ENCODE measurements at places on chromosomes 6 and 20. TPM values are rescaled to one million over a fixed set of nuclear protein-coding genes. Genes with fewer than 3 reads are reported as not detected.
A peak's percentile ranks its signal among the peaks of the same experiment; 100 is the strongest.

BPIFB2 gene
- not detected for total RNA-seq

- DNase-seq = peak; percentile 24
These were observed 134.7 kb upstream of the RNF24 start for GRCh38 chr20:4150070-4150441.

PHACTR3 gene
- total RNA-seq = 7.4 TPM

DNA sequence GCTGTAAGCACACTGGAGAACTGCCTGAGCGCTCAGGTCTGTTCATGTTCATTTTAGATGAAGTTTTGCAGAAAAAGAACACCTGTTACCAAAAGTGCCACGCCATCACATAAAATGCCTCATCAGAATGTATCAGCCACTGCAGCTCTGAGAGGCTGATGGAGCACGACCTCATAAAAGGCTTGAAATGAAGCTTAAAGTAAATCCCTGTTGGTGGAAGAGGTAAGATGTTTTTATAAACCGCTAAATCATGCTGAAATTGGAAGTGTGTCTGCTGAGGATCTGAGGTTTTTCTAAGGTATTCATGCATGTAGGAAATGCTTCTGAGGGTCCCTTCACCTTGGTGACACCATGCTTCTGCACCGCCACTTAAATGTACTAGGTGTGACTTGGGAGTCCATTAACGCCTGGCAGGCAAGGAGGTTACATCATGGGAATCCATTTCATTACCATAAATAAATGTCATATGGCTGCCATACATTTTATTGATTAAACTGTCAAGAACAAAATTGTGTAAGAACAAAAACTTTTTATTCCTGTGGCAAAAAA, 363.1 kb upstream of the AGPAT4 start:
- DNase-seq = no peak

DNA sequence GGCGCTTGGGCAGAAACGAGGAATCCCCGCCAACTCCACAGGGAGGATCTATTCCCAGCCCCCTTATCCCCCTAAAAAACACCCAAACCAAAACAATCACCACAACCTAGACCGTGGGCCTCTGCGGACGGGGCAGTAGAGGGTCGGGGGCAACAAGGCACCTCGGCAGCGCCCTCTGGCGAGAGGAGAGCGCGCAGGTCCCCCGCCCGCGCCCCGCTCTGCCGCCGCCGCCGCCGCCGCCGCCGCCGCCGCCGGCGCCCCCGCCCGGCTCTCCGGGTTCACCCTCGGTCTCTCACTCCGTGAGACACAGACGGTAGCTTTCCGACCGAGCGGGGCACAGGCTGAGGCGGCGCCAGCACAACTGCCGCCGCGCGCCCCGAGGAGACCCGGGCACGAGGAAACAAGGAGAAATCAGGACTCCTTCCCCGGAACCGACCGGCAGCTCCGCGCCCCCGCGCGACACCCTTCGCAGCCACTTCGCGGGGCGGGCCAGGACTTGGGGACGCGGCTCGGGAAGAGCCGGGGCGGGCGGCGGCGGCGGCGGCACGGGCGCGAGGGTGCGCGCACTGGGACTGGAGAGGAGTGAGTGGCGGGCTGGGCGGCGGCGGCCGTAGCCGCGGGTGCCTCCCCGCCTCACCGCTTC, at the start of gene SLC35F1:
TSS of gene SLC35F1 (plus strand) at position 307 of the 643 bp plus-strand sequence.
- no peak for DNase-seq

DNA sequence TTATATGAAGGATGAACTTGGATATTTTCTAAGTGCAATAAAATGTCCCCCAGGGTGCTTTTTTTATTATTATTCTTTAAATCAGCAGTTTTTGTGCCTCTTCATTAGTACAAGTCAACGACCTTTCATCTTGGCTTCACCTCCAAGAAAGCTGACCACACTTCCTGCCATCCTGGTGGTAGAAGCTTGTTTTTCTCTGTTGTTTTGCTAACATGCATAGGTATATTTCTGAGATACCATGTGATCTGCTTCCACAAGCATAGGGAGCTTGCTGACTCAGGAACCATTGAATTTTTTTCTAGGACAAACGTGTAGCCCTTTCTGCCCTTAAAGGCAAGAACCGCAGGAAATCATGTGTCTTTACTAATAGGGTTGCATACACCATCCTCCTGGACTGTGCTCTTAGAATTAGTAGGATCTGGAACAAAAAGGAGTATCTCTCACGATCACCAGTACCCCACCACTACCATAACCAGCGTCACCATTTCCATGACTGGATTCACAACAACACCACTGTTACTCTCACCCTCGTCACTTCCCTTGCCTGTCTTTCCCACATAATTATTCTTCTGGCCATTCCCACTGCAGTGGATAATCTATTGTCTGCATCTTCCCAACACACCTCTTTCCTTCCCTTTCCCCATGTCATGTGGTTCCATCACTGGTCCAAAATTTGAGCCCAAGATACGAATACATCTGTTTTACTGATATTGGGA, 207.1 kb downstream of the MAFB start:
- no peak for DNase-seq

GRCh38 chr6:4935975-4936680, 67.7 kb downstream of the RPP40 start:
- DNase-seq = no peak

GRCh38 chr6:75349262-75349984, 64.8 kb upstream of the TMEM30A start:
- no peak for DNase-seq

DNA sequence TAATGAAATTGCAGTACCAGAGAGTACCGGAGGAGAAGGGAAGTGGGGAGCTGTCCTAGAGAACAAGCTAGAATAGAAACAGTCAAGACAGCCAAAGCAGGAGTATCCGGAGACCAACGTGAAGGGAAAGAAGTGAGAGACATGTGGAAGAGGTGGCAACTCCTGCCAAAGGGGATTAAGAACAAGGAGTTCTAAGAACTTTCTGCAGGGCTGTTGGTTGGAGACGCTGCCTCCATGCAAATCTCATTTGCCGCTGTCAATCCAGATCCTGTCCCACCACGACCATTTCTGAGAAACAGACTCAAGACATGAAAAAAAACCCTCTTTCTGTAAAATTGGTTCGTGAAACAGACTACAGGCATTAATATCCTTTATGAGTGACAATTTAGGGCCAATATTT, 595.7 kb downstream of the PTPRT start:
- DNase-seq = no peak

GRCh38 chr6:79084693-79085092, 6.6 kb upstream of the PHIP start:
- DNase-seq = no peak

ANKRD66 gene
- not detected for total RNA-seq

DNA sequence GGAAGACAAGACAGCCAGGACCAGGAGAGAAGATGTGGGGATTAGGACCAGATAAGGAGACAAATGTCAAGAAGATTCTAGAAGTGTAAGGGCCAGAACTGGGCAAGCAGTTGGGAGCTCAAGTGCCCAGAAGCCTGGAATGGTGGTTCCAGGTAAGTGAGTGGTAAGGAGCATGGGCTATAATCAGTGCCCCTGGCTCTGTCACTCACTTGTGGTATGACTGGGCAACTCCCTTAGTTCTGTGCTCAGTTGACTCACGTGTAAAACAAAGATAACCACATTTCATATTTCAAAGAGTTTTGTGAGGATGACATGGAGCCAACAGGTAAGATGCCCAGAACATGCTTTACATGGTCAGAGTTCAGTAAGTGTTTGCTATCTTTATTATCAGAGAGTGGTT, 11.2 kb downstream of the CCDC167 start:
- DNase-seq = no peak

TGM2 gene
- 87.6 TPM for total RNA-seq

- DNase-seq = no peak
These were observed 118.3 kb downstream of the SLX4IP start for GRCh38 chr20:10553326-10553984.

DNA sequence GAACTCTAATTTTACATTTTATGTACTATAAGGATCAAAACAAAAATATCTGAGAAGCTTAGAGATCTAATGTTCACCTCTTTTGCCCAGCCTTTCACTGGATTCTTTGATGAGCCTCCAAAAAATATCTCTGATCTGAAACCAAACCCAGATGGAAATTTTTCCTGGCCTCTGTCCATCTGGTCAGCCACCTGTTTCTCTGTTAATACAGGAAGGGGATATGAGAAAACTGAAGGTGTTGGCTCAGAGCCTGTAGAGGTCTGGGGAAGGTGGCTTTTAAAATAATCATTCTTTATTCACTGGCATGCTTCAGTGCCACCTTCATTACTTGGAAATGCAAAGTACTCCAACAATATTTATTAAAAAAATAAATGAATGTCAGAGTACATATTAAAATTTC, 8.5 kb upstream of the MCM3 start:
- DNase-seq = no peak

DNA sequence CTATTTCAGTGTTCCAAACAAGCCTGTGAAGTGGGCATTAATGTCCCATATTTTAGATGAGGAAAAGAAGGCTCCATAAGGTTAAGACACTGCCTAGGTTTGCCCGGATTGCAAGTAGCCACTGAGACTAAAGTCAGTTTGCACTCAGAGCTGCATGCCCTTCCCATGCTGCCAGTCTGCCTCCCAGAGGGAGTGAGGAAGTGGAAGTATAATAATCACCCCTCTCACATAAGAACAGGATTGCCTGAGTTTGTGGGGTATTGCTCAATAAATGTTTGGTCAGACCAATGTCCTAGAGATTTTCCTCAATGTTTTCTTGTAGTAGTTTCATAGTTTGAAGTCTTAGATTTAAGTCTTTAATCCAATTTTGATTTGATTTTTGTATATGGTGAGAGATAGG, 43.9 kb upstream of the CLIC5 start:
- no peak for DNase-seq

GRCh38 chr20:59987135-59987534, 28.9 kb downstream of the CDH26 start:
- DNase-seq = no peak

- DNase-seq = peak; percentile 91
These were observed 23.7 kb downstream of the HLA-A start for GRCh38 chr6:29965873-29966601.

DNA sequence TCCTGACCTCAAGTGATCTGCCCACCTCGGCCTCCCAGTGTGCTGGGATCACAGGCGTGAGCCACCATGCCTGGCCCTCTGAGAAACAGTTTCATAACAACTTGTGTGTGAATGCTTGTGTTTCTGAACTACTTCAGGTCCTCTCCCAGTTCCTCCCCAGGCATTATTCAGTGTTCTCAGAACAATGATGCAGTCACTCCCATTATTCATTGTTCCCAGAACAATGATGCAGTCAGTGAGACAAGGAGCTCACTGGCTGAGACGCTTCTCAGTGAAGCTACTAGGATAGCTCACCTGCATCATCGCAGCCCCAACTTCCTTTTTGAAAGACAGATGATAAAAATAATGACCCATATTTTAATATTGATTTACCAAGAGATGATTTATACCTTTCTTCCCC, 71.5 kb downstream of the NDUFAF5 start:
- no peak for DNase-seq

DNA sequence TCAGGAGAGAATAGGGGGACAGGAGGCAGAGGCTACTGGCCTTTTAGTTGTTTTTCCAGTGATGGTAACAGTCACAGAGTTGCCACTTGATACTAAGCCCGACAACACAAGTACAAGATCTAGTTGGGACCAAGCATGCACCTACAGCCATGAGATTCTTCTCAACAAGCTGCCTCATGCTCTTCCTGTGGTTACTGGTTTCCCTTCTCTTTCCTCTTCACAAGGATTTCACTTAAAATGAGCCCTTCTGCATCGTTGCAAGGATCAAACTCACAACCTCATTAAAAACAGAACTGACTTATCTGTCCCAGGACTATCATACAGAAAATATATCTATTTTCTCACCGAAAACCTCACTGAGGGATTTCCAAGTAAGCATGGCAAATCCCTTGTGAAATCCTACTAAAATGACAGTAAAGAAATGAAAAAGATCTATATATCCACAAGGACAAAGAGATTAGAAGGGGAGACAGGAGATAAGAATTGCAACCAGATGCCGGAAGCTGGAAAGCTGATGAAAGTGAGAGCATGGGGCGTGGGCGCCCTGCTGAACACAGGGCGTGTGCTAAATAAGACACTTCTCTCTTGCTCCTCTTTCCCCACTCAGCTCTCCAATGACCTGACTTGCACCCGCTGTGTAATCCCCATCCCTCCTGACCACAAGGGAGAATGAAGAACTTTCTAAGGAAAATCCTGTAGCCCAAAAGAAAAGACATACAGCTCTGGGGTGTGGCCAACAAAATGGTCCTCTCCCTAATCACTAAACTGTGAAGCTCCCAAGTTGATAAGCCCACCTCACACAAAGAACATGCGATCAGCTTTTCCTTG, 13.4 kb downstream of the MTFR2 start:
- DNase-seq = no peak

SALL4 gene
- total RNA-seq = 2.3 TPM

- no peak for DNase-seq
These were observed 102.8 kb upstream of the BEND3 start for GRCh38 chr6:107218142-107218541.

TCP11 gene
- not detected for total RNA-seq

DNA sequence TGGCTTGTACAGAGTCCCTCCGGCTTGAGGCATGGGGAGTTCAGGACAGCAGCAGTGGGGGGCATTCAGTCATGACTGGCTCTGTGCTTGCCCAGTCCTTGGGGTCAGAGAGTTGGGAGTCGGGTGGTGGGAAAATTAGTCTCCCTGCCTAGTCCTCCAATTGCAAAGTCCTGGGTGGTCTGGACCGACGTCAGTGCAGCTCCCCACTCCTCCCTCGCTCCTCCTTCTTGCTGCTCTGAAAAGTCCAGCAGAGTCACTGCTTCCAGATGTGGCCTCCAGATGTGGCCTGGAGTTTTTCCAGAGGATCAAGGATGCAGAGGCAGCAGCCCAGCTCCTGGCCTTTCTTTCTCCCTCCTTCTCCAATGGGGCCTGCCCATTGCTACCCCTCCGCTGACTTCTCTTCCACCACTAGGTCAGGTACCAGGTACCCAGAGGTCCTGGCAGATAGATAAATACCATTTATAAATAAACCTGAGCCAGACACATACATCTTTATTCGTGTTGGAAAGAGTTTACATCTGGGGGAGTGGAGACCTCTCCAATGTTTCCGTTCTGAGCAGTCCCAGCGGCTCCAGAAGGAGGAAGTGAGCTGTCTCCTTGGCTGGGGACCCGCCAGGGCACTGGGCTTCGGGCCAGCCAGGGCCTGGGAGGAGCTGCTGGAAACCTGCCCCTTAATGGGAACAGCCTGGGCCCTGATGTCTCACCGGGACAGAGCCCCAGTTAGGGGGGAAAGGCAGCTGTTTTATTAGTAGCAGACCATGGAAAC, 49.0 kb upstream of the RNF24 start:
- DNase-seq = peak; percentile 86

DNA sequence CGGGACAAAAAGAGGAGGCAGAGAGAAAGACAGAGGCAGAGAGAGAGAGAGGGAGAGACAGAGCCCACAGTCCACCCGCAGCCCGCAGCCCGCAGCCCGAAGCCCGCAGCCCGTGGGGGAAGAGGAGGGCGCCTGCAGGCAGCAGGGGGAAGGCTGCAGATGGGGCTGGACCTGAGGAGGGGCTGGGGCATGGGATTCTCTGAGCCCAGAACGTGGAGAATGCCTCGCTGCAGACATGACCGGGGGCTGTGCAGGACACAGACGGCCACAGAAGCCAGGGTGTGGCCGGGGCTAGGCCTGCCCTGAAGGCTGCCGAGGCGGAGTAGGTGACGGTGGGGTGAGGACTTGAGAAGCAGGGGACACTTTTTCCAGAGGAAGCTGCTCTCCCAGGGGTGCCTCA, 6.5 kb upstream of the SLCO4A1 start:
- no peak for DNase-seq

TRIM15 gene
- not detected for total RNA-seq

- no peak for DNase-seq
These were observed 382.5 kb downstream of the TAF4 start for GRCh38 chr20:61682996-61683681.

Data from spleen (tissue), 13 donors.